Activated T-cell treated with anti-CD3 and anti-CD28 coated beads, Interleukin-2, amount 50 U/mL, for 24 hours (primary cell): ENCODE measurements at places on chromosomes 7 and 10.

DNA sequence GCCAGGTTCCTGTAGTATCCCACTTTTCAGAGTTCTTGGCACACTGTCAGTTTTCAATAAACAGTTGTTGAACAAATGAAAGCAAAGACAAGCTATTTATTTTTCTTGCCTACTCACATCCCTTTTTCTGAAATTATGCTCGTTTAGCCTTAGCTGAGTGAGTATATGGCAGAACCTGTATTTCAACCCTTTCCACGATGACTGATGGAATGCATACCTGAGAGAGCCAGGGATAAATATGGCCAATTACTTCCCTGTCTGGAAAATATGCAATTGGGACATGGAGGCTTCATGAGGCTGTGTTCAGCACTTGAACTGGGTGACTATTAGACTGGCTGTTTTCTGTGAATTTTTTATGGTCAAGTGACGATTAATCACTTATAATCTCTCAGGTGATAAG lies 144.5 kb upstream of the POT1 start:
- no peak overlapping the region for H3K4me3 ChIP-seq
- no peak for DNase-seq
- H3K27ac ChIP-seq, result no peak overlapping the region
- no peaks in the 10 kb centered on the region for H3K27me3 ChIP-seq
- H3K4me1 ChIP-seq, result no peaks in the 10 kb centered on the region

DNA sequence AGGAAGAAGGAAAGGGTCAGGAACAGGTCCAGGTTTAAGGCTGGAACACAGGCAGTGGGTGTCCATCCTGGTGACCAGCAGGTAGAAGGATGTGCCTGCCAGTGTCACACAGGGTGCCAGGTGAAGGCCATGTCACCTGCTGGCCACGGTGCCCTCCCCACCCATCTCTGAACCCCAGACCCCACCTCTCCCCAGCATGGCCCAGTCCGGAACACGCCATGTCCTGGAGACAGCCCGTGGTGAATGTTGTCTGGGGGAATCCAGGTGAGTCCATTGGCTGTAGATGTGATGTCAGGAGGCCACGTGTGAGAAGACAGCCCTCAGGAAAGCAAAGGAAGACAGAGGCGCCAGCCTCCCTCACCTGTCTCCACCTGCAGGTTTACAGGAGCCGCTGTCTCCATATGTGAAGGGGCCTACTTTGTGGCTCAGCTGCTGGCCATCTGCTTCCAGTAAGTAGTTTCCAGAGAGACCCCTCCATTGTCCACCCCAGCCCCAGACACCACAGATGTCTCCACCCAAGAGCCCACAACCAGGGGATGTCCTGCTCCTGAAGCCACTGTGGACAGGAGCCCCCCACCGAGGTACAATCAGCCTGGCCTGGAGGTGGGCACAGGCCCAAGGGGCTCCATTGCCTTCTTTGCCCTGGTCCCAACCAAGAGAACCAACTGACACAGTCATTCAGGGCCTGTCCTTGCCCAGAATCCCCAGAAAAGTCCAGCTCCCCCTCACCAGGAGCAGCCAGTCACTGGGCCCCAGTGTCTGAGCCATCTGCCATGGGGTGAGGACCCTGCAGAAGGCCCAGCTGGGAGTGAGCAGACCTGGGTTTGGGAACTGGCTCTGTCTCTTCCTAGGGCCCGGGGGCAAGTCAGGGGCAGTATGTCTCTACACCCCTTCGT lies 20.7 kb downstream of the TMEM72 start:
- H3K36me3 ChIP-seq, result no peaks in the 10 kb centered on the region
- no peak for DNase-seq
- no peak overlapping the region for H3K27ac ChIP-seq
- peaks cover 2% of the 10 kb centered on the region for H3K4me1 ChIP-seq
- H3K27me3 ChIP-seq, result peaks cover 2% of the 10 kb centered on the region

- H3K4me1 ChIP-seq, result no peaks in the 10 kb centered on the region
- peaks cover 3% of the 10 kb centered on the region for H3K27me3 ChIP-seq
- no peak overlapping the region for H3K27ac ChIP-seq
- DNase-seq, result no peak
- H3K4me3 ChIP-seq, result no peak overlapping the region
Observed at GRCh38 chr7:13067036-13067435, 379.6 kb downstream of the ARL4A start.

GRCh38 chr7:76292213-76292573 lies 10.3 kb upstream of the HSPB1 start:
- H3K27ac ChIP-seq, result no peak overlapping the region
- no peaks in the 10 kb centered on the region for H3K36me3 ChIP-seq
- peaks cover 12% of the 10 kb centered on the region for H3K4me1 ChIP-seq
- H3K27me3 ChIP-seq, result no peaks in the 10 kb centered on the region

GRCh38 chr7:20783125-20783699 lies 3.5 kb downstream of the SP8 start:
- peaks cover 2% of the 10 kb centered on the region for H3K36me3 ChIP-seq
- peaks cover 29% of the 10 kb centered on the region for H3K4me1 ChIP-seq
- H3K4me3 ChIP-seq, result no peak overlapping the region
- no peak overlapping the region for H3K27ac ChIP-seq
- peaks cover 87% of the 10 kb centered on the region for H3K27me3 ChIP-seq
- no peak for DNase-seq

DNA sequence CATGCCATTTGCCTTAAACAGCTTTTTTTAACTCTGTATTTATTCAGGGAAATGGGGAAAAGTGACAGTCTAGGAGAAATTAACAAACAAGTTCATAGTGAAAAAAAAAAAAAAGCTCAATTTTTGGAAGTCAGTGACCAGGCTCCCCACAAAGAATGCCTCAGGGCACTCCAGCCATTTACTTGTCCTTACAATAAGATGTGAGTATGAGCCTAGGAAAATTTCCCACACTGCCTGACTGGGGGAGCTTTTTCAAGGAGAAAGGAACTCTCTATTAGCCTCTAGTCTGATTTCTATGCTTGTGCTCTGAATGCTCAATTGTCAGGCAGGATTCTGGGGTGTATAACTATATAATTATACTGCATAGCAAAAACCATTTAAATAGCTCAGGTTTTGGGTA lies 74.9 kb upstream of the NRBF2 start:
- no peaks in the 10 kb centered on the region for H3K36me3 ChIP-seq
- no peak for DNase-seq
- peaks cover 8% of the 10 kb centered on the region for H3K4me1 ChIP-seq
- no peak overlapping the region for H3K27ac ChIP-seq
- H3K4me3 ChIP-seq, result no peak overlapping the region
- peaks cover 19% of the 10 kb centered on the region for H3K27me3 ChIP-seq

- no peak overlapping the region for H3K27ac ChIP-seq
- H3K4me3 ChIP-seq, result no peak overlapping the region
- no peaks in the 10 kb centered on the region for H3K4me1 ChIP-seq
- no peak for DNase-seq
Observed at GRCh38 chr10:126065751-126066377, 169.5 kb downstream of the FANK1 start.

GRCh38 chr10:53357587-53357986 lies 585.0 kb upstream of the MBL2 start:
- H3K36me3 ChIP-seq, result no peaks in the 10 kb centered on the region
- H3K27ac ChIP-seq, result no peak overlapping the region
- no peak for DNase-seq
- no peak overlapping the region for H3K4me3 ChIP-seq
- no peaks in the 10 kb centered on the region for H3K27me3 ChIP-seq

DNA sequence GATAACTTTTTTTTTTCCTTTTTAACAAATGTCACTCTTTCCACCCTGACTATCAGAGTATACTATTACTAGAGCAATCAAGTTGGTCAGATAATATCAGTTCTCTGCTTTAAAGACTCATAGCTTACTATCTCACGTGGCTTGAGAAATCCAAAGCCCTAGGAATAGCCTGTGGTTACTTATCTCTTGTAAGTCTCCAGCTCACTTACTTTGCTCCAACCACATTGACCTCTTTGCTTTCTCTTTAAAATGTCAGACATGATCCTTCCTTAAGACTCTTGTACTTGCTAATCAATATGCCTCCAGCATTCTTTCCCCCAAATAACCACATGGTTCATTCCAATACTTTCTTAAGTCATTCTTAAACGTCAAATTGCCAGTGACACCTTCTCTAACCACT lies 1292.2 kb downstream of the REEP3 start:
- H3K4me1 ChIP-seq, result no peaks in the 10 kb centered on the region
- DNase-seq, result no peak

DNA sequence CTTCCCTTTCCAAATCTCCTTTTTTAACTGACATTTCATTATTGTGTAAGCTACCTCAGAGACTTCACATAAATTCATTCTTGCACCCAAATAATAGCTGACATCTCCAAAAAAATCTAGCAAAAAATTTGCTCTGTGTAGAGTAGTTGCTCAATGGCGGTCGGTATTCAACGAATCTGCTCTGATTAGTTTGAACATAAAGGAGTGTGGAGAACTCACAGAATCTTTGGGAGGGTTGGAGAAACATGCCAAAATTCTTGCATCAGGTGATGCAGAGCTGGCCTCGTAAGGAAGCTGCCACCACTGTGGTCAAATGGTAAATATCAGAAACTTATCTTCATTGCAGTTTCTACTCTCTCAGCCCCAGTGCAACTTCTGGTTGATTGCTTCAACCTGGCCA lies 201.2 kb upstream of the MDFIC start:
- peaks cover 11% of the 10 kb centered on the region for H3K27me3 ChIP-seq
- H3K4me3 ChIP-seq, result no peak overlapping the region
- no peaks in the 10 kb centered on the region for H3K36me3 ChIP-seq
- no peak for DNase-seq
- no peak overlapping the region for H3K27ac ChIP-seq

DNA sequence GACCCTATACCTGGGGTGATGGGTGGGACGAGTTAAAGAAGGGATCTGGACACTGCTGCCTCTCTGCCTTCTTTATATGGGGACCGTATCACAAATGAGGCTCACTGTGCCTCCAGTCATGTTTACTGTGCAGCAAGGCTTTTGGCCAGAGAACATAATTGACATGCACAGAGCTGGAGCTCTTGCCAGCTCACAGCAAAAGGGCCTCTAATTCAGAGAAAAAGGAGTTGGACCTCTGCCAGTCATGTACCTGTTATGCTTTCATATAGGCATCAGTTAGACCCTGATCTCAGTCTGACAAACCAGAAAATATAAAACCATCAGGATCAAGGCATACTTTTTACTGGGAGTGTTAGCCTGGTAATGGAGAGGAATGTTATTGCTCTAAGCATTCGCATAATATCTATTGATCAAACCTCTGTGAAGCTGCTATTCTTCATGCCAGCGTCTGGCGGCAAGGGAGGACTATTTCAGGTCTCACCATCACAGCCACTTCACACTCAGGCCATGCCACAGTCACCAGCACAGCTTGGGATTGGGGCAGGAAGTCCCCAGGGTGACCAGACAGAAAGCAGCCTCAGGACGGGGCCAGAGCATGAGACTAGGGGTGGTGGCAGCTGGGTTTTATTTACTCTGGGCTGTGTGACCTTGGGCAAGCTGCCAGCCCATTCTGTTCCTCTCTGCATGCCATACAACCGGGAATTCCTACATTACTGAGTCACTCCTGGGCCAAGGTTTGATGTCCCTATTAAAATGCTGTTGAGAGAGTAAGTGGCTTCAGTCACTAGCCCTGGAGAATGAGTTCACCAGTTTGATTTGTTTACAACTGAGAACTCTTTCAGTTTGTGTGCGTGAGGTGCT lies 90.1 kb downstream of the NPSR1 start:
- H3K27me3 ChIP-seq, result peaks cover 9% of the 10 kb centered on the region
- no peak for DNase-seq
- H3K36me3 ChIP-seq, result no peaks in the 10 kb centered on the region
- no peak overlapping the region for H3K4me3 ChIP-seq

- H3K27ac ChIP-seq, result no peak overlapping the region
- H3K4me1 ChIP-seq, result peaks cover 19% of the 10 kb centered on the region
- H3K36me3 ChIP-seq, result no peaks in the 10 kb centered on the region
- no peak overlapping the region for H3K4me3 ChIP-seq
- no peak for DNase-seq
- peaks cover 13% of the 10 kb centered on the region for H3K27me3 ChIP-seq
Observed at GRCh38 chr10:113954409-113954808, 89.3 kb upstream of the ADRB1 start.

DNA sequence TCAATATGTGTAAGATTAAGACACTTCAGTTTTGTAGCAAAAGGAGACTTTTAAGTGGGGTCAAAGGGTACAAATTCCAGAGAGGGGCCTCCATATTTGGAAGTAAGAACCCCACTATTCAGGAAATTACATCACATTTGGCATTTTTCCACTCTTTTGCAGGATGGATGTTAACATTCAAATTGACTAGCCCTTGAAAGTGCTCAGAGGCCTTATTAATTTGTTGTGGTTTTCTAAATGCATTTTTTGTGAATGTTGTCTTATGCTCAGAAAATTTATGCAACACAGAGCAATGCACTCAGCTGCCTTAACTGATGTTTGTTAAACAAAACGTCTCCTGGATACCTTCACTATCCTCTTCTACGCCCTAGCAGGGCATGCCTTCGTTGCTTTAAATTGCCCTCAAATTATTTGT lies 50.9 kb upstream of the PDLIM1 start:
- no peaks in the 10 kb centered on the region for H3K27me3 ChIP-seq
- H3K4me1 ChIP-seq, result no peaks in the 10 kb centered on the region
- no peak overlapping the region for H3K4me3 ChIP-seq
- no peaks in the 10 kb centered on the region for H3K36me3 ChIP-seq
- H3K27ac ChIP-seq, result no peak overlapping the region
- DNase-seq, result no peak

DNA sequence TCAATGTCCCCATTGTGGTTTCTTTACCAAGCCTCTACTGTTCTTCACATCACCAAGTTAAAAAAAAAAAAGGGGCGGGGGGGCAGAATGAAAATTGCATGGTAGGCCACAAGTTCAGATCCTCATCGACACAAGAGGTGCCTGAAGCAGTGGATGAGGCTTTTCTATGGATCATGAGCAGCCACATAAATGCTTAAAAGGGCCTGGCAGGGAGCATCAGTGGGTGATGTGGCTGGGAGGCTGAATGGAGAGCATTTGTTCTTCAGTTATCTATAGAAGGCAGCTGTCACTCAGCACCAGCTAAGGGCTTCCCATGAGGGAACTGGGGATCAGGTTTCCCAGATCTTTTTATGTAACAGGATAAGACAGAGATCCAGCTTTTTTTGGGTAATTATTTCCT lies 117.9 kb downstream of the CFTR start:
- H3K4me3 ChIP-seq, result no peak overlapping the region
- no peak overlapping the region for H3K27ac ChIP-seq
- H3K27me3 ChIP-seq, result no peaks in the 10 kb centered on the region

DNA sequence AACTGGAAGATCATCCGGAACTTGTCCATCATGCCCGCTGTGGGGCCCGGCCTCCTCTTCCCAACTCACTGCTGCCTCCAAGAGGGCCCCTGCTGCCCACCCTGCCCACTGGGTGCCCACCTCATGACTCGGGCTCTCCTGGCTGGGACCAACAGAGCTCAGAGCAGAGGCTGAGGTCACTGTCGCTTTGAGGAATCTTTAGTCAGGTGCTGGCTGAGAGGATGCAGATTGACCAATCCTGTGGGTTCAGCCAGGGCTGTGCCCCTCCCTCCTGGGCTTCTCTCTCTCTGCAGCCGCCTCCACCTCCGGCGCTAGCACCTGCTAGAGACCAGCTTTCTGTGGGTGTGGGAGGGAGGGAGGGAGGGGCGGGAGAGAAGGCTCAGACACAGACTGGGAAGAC lies at the start of gene CALHM1:
CALHM1 (minus strand) TSS at position 181 of the 400 bp plus-strand sequence; CDS start at position 32, 149 bp downstream.
- no peak within 1 kb of the TSS for H3K4me3 ChIP-seq
- no peaks in the 10 kb centered on the region for H3K27me3 ChIP-seq
- DNase-seq, result no peak
- no peak within 1 kb of the TSS for H3K27ac ChIP-seq
- peaks cover 9% of the 10 kb centered on the region for H3K4me1 ChIP-seq

GRCh38 chr10:125060826-125061556 lies 99.4 kb downstream of the CTBP2 start:
- H3K36me3 ChIP-seq, result no peaks in the 10 kb centered on the region
- peaks cover 21% of the 10 kb centered on the region for H3K4me1 ChIP-seq
- no peak overlapping the region for H3K27ac ChIP-seq
- H3K27me3 ChIP-seq, result peaks cover 76% of the 10 kb centered on the region
- peak; percentile 59 for DNase-seq
